ENCODE measurements at places on chromosomes 4 and X.

GRCh38 chr4:150518559-150518958 is 63.4 kb upstream of the MAB21L2 start:
- DNase-seq, result no peak
- H3K27ac ChIP-seq, result no peak overlapping the region
- H3K4me3 ChIP-seq, result no peak overlapping the region
- H3K4me1 ChIP-seq, result no peaks in the 10 kb centered on the region
- H3K27me3 ChIP-seq, result no peaks in the 10 kb centered on the region

GRCh38 chr4:129231945-129232588 is 136.1 kb downstream of the C4orf33 start:
- DNase-seq, result no peak
- no peak overlapping the region for H3K27ac ChIP-seq
- no peak overlapping the region for H3K4me3 ChIP-seq
- no peaks in the 10 kb centered on the region for H3K36me3 ChIP-seq

DNA sequence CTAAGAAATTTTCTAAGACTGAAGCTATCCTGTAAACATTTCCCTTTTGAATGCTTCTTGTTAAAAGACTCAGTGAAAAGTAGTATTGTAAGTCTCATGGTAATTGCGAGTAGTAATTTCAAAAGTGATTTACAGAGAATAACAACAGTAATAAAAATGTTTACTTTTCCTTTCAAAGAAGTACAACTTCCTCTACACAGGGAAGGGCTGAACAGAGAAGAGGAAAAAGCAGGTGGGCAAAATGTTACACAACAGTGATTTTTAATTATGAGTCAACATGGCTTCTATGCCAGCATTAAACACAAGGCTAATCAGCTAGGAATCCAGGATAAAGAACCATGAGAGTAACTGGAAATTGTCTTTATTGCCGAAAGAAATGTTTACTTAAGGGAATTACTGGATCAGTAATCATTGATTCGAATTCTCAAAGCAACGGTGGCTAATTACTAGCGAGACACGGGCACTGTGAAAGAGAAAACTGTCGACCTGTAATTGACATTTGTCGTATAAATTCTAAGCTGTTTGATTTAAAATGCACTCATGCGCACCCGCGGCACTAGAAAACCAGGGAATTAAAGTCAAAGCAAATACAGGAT is 15.4 kb downstream of the UTP3 start:
- no peaks in the 10 kb centered on the region for H3K36me3 ChIP-seq
- peaks cover 11% of the 10 kb centered on the region for H3K4me1 ChIP-seq
- H3K27me3 ChIP-seq, result no peaks in the 10 kb centered on the region
- H3K4me3 ChIP-seq, result peak overlapping the region; percentile 49

GRCh38 chrX:54357414-54358377 is at the start of gene WNK3:
WNK3 (minus strand) TSS chrX:54358046.
- no peaks in the 10 kb centered on the region for H3K36me3 ChIP-seq
- no peaks in the 10 kb centered on the region for H3K4me1 ChIP-seq
- H3K27ac ChIP-seq, result peak within 1 kb of the TSS; percentile 96
- peak; percentile 91 for DNase-seq
- H3K4me3 ChIP-seq, result peak within 1 kb of the TSS; percentile 61
- no peaks in the 10 kb centered on the region for H3K27me3 ChIP-seq

DNA sequence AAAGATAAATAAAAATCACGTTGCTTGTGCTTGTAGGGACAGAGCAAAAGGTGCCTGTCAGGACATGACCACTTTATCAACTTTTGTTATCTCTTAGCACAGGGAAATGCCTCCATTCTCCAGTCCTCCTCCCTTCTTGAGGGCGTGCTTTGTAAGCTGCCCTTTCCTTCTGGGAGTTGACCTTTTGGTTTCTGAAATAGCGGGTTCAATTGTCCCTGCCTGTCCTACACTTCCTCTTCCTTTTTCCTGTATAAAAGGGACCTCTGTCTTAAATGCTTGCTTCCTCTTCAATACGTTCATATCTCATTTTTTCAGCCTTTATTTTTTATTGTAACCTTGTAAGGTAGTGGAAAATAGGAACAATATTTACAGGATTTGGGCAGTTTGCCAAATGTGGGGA is 153.5 kb downstream of the SH3BGRL start:
- no peak overlapping the region for H3K27ac ChIP-seq
- H3K4me1 ChIP-seq, result no peaks in the 10 kb centered on the region
- DNase-seq, result no peak
- no peaks in the 10 kb centered on the region for H3K36me3 ChIP-seq

DNA sequence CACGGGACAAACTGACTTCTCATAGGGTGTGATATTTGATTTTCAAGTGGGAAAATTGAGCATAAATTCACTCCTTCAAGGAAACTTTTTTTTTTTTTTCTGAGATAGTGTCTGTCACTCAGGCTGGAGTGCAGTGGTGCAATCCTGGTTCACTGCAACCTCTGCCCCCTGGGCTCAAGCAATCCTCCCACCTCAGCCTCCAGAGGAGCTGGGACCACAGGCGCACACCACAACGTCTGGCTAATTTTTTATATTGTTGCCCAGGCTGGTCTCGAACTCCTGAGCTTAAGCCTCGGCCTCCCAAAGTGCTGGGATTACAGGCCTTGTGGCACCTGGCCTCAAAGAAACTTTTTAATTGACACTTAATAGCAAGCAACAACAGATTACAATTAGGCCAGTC is 13.8 kb downstream of the CLDN34 start:
- peak overlapping the region; percentile 66 for H3K27ac ChIP-seq
- DNase-seq, result no peak
- H3K27me3 ChIP-seq, result no peaks in the 10 kb centered on the region
- no peak overlapping the region for H3K4me3 ChIP-seq
- no peaks in the 10 kb centered on the region for H3K4me1 ChIP-seq
- no peaks in the 10 kb centered on the region for H3K36me3 ChIP-seq

GRCh38 chr4:88859191-88859812 is 161.7 kb upstream of the NAP1L5 start:
- H3K36me3 ChIP-seq, result no peaks in the 10 kb centered on the region
- H3K27me3 ChIP-seq, result no peaks in the 10 kb centered on the region
- no peak for DNase-seq
- H3K4me1 ChIP-seq, result no peaks in the 10 kb centered on the region
- H3K4me3 ChIP-seq, result no peak overlapping the region
- no peak overlapping the region for H3K27ac ChIP-seq

DNA sequence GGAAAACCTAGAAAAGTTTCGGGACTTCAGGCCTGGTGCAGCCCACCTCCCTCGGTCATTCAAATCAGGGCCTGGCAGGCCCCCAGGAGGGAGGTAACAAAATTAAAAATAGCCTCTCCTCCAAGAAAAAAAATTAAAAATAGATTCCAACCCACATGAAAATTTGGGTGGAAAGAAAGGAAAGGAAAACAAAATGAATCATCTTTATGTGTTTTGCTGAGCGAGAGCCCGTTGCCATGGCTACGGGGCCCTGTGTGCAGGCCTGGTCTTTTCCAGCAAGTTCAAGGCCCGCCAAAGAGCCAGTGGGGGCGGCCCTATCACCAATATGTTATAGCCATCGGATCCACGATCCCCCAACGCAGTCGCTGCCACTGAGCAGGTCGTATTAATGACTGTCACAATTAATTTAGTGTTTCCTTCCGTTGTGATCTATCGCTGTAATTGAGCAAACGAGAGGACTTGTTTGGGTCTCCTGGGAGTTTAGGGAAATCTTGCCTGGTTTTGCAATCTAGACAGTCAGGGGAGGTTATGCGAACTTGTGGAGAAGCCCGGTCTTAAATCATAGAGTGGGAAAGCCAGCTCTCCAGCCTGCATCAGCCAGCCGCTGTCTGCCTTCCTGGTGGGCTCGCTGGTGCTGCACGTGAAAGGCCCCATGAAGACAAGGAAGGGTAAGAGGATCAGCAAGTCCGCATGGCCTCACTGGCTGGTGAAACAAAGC is 452.4 kb downstream of the BCOR start:
- no peak overlapping the region for H3K4me3 ChIP-seq
- peak; percentile 63 for DNase-seq
- peaks cover 14% of the 10 kb centered on the region for H3K4me1 ChIP-seq
- no peaks in the 10 kb centered on the region for H3K27me3 ChIP-seq
- H3K27ac ChIP-seq, result peak overlapping the region; percentile 42

GRCh38 chrX:69067841-69068240 is 97.4 kb downstream of the PJA1 start:
- H3K27ac ChIP-seq, result no peak overlapping the region
- H3K27me3 ChIP-seq, result no peaks in the 10 kb centered on the region
- no peak for DNase-seq
- no peak overlapping the region for H3K4me3 ChIP-seq

DNA sequence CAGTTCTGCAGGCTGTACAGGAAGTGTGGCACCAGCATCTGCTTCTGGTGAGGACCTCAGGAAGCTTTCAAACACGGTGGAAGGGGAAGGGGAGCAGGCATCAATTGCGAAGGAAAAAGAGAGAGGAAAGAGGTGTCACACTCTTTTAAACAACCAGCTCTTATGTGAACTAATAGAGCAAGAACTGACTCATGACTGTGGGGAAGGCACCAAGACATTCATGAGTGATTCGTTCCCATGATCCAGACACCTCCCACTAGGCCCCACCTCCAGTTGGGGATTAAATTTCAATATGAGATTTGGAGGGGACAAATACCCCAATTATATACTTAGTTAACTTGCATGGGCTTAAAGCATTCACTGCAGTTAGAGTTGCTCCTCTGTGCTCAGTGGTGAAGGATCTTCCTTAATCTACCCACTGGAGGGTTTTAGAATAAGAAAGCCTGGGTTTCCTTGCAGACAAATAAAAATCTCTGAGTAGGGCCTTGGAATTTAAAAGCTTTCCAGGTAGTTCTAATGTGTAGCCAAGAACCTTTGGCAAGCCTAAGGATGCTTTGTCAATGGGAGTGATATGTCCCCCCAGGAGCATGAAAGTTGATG is 60.0 kb downstream of the SYNPO2 start:
- no peak overlapping the region for H3K27ac ChIP-seq
- H3K4me3 ChIP-seq, result no peak overlapping the region
- no peaks in the 10 kb centered on the region for H3K27me3 ChIP-seq
- no peaks in the 10 kb centered on the region for H3K36me3 ChIP-seq

DNA sequence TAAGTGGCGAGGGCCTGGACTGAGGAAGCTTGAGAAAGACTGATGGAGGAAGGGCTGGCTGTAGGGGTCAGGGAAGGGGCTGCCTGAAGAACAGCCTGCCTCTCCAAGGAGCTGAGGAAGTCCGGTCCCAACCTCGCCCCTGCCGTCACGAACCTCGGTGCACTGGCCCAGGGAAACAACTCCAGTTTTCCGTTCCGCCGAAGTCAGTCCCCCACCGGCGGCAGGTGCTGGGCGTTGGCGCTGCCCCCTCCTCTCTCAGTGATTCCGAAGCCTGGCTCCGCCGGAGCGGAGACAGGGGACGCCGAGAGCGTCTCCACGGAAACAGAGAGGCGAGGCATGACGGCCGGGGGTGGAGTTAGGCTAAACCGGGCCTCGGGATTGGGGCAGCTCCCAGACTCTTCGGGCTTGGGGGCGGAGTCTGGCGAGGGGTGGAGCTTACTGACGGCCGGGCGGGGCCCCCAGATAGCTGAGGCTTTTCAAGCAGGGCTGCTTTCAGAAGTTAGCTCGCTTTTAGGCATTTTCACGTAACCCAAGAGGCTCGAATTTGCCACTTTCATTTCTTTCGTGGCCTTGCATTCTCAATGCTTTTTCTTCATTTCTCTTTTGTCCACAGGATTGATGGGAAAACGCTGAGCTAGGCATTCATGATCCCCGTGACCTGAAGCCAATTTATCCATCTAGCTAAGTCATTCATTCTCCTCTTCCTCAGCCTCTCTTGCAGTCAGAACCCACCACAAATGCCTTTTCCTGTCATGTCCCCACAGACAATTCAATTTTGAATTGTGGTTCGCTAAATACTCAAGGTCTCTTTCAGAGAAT is at the start of gene TTC29:
Gene TTC29 (minus strand): TSS at position 309 of the 819 bp plus-strand sequence. CDS start 5,969 bp downstream, outside the sequence.
- no peaks in the 10 kb centered on the region for H3K36me3 ChIP-seq
- H3K27ac ChIP-seq, result no peak within 1 kb of the TSS
- peak; percentile 96 for DNase-seq
- peaks cover 21% of the 10 kb centered on the region for H3K27me3 ChIP-seq
- no peaks in the 10 kb centered on the region for H3K4me1 ChIP-seq

DNA sequence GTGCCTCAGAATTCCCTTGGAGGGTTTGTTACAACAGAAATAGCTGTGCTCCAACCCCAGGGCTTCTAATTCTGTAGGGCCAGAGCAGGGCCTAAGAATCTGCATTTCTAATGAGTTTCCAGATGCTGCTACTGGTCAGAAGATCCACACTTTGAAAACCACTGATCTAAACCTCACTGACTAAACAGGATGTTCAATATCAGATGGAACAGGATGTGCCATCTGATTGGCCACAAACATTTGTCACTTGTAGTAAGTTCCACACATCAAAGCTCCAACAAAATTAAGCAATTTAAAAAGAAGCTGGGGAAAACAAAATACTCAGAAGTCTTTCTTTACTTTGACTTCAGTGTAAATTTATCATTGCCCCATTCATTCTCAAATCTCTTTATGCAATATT is 14.3 kb downstream of the CASK start:
- no peaks in the 10 kb centered on the region for H3K27me3 ChIP-seq
- peaks cover 4% of the 10 kb centered on the region for H3K36me3 ChIP-seq

DNA sequence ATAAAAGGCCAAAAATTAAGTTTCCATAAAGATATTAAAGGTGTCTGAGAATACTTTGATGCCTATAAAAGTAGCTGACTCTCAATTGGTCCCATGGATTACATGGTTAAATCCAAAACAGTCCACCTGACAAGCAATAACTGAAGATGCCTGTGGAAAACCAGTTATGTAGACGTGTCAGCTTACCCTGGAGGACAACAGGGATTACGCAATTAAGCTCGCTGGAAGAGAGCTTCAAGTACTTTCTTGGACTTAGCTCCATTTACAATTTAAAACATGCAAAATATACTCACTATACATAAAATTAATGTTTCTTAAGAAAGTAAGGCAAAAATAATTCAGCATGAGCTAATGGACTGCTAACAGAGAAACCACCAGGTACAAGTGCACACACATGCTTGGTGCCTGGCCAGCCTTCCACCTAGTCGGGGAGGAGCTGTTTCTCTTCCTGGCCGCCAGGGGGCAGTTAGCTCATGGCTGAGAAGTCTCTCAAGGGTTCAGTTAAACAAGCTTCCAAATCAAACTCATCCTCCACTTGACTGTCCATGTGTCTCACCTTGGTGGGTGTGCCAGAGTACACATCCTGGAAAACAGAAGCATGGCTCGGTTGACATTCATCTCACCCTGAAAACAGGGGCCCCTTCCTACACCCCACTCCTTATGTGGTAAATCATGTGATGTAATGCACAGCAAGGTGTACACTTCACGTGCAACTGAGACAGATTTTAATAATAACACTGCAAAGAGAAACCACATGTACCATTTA is 9.2 kb upstream of the FAM53A start:
- peak; percentile 91 for DNase-seq
- H3K36me3 ChIP-seq, result no peaks in the 10 kb centered on the region
- H3K27ac ChIP-seq, result no peak overlapping the region
- H3K4me3 ChIP-seq, result no peak overlapping the region
- no peaks in the 10 kb centered on the region for H3K4me1 ChIP-seq

- H3K27me3 ChIP-seq, result no peaks in the 10 kb centered on the region
- H3K27ac ChIP-seq, result peak overlapping the region; percentile 1
- H3K4me1 ChIP-seq, result no peaks in the 10 kb centered on the region
- H3K4me3 ChIP-seq, result no peak overlapping the region
- H3K36me3 ChIP-seq, result no peaks in the 10 kb centered on the region
Observed at GRCh38 chr4:48187813-48188212, 53.8 kb upstream of the TXK start.

Measured in hepatocyte (in vitro differentiated cells).